ENCODE measurements at places on chromosomes 2 and 18. TPM values are rescaled to one million over a fixed set of nuclear protein-coding genes. Genes with fewer than 3 reads are reported as not detected.

- DNase-seq: no peak
These were observed 50.1 kb upstream of the CCDC150 start for GRCh38 chr2:196589419-196589818.

GRCh38 chr18:79218605-79219190 lies 149.5 kb downstream of the ATP9B start:
- no peak for DNase-seq

PRPF40A gene
- total RNA-seq: 148 TPM

DNA sequence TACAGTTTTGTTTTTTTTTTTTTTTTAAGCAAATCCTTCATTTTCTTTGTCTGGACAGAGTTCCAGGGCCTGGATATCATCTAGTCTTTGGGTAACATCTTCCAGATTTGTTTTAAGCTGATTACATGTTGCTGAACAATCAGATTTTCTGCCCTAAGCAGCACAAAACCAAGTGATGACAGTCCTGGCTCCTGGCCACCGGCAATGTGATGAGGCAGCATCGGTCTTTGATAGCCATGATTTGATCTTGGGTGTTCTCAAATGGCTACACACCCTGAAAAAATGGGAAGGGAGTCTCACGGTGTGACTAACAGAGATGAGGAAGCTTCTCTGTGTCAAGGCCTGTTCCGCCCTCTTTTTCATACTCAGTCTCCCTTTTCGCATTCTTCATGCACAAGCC lies 708.6 kb upstream of the ZEB2 start:
- no peak for DNase-seq

DNA sequence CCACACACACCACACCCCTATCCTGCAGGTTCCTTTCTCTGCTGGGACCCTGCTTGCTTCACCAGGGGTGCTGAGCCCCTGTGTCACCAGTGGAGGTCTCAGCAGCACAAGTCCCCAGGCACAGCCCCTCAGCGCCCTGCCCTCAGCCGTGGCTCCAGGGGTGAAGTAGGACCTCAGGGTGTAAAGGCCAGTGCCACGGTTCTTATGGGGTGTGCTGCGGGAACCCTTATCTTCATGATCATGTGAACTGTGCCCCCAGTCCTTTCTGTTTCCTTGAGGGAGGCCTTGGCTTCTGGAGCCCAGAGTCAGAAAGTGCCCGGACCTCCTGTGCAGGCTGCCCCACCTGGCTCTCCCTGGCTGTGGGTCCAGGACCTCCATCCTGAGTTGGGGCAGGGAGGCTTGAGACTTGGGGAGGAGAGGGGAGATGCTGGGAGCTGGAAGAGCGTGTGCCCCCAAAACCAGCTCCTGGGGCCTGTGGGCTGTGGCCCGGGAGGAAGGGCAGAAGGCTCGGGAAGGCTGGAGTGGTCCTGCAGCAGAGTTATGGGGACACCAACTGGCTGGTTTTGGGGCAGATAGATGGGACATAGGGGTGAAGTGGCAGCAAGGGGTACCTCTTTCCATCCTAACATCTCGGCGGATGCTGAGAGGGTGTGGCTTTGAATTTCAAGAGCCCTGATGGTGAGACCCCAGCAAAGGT lies 20.2 kb upstream of the KLF11 start:
- DNase-seq: no peak

GRCh38 chr2:144040834-144041233 lies 479.1 kb downstream of the ZEB2 start:
- no peak for DNase-seq

- DNase-seq: no peak
These were observed 504.7 kb downstream of the EIPR1 start for GRCh38 chr2:2872713-2873449.

DNA sequence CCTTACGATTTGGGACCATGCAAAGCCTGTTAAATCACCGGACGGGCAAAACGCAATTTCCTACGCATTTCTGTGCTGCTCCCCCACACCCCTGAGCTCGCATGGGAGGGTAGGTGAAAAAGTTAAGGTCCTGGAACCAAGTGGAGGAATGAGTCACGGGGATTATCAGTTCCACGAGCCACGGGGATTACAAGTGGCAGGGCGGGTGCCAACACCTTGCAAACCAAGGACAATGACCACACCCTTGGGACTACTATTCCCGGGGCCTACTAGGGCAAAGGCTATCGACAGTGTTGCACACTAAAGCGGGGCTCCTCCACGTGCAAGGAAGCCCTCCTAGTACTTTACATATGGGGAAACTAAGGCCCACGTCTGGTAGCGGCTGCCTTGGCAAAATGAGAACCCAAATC lies 447 bp downstream of the RETSAT start:
- no peak for DNase-seq

DNA sequence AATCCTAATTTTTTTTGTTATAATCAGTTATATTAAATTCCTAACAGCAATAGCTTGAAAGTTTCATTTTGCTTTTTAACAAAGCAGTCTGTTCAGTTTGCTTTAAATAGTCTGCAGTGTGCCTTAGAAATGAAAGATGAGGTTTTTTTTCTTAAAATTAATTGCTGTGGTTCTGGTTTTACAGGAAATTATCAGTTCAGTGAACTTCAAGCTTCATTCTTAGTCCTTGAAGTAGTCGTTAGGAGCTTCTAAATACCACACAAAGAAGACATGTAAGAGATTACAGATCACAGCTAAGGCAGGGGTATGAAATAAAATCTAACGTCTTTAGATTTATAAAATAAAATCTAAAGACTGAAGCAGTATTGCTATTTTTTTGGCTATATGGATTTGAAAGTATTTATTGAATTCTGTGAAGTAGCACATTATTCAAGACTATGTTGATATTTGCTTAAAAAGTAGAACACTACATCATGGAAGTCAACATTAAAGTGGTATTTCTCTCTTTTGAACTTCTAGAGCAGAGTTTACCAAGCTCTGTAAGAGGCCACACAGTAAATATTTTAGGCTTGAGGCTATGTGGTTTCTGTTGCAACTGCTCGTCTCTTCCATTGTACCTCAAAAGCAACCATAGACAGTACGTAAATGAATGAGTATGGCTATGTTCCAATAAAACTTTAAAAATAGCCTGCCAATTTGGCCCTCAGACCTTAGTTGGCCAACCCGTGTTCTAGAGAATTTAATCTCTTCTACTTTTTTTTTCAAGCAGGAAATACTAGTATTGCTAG lies 81.5 kb upstream of the STON1 start:
- DNase-seq: no peak

RBM45 gene
- total RNA-seq: 6.9 TPM

DNA sequence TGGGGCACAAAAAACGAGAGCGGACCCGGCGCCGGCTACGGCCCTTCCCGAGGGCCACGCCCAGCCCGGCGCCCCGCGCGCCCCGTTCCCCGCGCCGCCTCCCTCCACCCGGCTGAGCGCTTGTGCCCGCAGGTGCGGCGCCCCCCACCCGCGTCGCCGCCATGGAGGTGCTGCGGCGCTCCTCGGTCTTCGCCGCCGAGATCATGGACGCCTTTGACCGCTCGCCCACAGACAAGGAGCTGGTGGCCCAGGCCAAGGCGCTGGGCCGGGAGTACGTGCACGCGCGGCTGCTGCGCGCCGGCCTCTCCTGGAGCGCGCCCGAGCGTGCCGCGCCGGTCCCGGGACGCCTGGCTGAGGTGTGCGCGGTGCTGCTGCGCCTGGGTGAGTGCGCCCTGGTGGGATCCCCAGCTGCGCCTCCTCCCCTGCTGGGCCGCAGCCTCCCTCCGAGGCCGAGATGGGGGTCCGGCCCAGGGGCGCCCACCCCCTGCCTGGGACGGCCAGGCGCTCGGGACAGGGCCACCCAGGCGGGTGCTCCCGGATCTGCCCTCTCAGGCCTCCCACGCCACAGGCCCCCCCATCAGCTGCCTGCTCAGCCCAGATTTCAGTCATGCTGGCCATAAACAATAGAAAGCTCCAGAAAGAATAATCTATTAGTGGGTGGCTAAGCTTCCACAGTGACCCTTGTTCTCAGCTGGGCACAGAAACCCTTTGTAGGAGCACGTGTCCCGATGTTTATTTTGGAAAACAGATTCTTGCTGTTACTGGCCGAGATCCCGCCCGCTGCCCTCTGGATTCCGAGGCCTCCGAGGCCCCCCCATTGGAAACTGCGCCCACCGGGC lies 997 bp downstream of the BOK start:
- no peak for DNase-seq

MFSD2B gene
- 0.28 TPM for total RNA-seq

GRCh38 chr2:224958873-224959272 lies 83.4 kb downstream of the DOCK10 start:
- no peak for DNase-seq

- DNase-seq: no peak
These were observed 14.5 kb upstream of the NXPH2 start for GRCh38 chr2:138794724-138795123.

Data from CD4-positive, alpha-beta T cell (primary cell).